Natural killer cell (primary cell): ENCODE measurements at places on chromosomes 1 and 21.

GRCh38 chr1:100860397-100860991, 34.1 kb downstream of the EXTL2 start:
- no peak for DNase-seq

- no peak for DNase-seq
These were observed 13.0 kb downstream of the SESN2 start for GRCh38 chr1:28272215-28272852.

GRCh38 chr1:201137579-201138310, 10.8 kb upstream of the ASCL5 start:
- DNase-seq, result no peak

GRCh38 chr1:206923009-206923960, 1.5 kb upstream of the FCMR start:
- DNase-seq, result peak; percentile 60

- no peak for DNase-seq
These were observed 11.6 kb upstream of the TNFSF18 start for GRCh38 chr1:173062150-173062938.

DNA sequence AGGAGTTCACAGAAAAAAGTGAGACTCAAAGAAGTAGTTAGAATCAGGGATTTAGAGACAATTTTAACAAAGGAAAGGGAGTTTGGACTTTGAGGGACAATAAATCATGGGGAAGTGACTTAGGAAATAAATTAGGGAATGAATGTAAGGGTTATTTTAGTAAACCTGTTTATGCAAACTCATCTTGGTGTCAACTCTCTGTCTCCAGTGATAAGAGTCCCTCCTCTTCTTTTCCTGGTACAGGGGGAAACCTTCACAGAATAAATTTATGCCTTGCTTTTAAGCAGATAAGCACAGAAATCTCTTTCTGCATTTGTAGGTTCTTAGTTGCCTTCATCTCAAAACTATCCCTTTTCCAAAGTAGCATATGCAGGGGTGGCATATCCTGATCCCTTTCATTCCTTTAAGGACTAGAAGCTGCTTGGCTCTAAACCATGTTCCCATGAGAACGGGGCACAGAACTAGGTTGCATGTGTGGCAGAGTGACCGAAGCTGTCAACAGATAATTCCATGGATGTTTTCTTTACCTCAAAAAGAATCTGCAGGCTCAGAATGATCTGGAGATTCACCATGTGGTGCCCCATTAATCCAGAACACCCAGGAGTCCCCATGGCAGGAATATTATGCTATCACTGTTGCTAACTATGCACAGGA, 155.4 kb downstream of the ZNF648 start:
- DNase-seq, result no peak

GRCh38 chr1:235648954-235649367, 623 bp downstream of the GNG4 start:
- peak; percentile 85 for DNase-seq

DNA sequence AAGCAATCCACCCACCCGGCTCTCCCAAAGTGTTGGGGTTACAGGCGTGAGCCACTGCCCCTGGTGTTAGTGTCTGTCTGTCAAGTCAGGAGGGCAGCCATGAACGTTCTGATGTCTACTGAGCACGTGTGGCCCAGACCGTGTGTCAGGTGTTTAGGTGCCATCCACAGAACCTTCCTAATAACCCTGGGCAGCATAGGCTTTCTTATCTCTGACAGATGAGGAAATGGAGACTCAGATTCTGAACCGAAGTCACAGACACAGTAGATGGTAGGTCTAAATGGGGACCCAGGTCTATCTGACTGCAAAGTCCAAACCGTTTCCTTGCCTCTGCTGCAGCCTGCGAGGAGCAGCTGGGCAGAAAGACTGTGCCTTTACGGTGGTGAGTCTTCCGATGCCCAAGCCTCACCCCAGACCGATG, 622 bp upstream of the IL6R start:
- DNase-seq, result peak; percentile 64

DNA sequence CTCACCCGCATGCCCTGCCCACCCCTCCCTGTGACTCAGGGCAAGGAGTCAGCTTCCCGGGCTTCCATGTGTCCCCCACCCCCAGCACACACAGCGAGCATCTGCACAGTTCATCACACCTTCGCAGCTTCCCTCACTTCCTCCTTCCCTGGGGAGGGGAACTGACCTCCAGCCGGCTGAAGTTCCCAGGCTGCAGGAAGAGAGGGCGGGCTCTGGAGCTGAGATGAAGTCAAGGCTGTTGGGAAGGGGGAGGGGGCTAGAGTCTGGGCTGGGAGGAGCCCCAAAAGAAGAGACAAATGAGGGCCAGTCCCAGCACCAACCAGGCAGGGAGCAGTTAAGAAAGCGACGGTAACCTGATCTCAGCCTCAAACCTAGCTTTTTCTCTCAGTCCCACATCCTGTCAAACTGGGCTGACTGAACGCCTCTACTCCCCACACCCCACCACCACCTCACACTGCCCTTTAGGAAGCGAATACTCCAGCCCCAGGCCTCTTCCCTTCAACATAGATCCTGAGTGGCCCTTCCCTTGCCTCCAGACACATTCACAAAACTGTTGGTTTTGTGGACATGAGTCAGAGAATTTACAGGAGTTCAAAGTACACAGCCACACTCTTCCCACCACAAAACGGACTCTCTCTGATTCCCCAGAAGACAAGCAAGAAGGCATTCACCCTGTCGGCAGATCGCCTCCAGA, 1.8 kb downstream of the RHOC start:
- peak; percentile 76 for DNase-seq

DNA sequence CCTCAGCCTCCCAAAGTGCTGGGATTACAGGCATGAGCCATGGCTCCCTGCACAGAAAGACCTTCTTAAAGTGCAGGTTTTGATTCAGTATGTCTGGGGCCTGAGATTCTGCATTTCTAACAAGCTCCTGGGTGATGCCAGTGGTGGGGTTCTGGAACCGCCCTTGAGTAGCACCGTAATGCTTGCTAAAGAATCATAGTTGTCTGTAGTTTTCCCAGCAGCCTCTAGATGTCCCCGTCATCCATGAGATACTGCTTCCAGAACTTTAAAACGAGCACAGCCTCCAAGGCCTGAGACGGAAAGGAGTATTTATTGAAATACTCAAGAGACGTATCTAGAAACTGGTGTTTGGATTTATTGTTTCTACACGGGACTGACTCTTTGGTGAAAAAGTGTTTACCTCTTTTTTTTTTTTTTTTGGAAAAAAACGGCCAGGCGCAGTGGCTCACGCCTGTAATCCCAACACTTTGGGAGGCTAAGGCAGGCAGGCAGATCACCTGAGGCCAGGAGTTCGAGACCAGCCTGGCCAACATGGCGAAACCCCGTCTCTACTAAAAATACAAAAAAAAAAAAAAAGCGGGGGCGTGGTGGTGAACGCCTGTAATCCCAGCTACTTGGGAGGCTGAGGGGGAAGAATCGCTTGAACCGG, 2.6 kb upstream of the TOR3A start:
- DNase-seq, result peak; percentile 82

GRCh38 chr21:33783187-33783979, 132.2 kb downstream of the ATP5PO start:
- DNase-seq, result no peak

GRCh38 chr1:116228511-116228910, 117.3 kb downstream of the MAB21L3 start:
- no peak for DNase-seq

GRCh38 chr1:183804916-183805841, at the start of gene RGL1:
RGL1 (plus strand) TSS chr1:183805120; CDS start chr1:183805298, 178 bp downstream.
- DNase-seq, result no peak
